ENCODE measurements at places on chromosomes 13 and 19.

DNA sequence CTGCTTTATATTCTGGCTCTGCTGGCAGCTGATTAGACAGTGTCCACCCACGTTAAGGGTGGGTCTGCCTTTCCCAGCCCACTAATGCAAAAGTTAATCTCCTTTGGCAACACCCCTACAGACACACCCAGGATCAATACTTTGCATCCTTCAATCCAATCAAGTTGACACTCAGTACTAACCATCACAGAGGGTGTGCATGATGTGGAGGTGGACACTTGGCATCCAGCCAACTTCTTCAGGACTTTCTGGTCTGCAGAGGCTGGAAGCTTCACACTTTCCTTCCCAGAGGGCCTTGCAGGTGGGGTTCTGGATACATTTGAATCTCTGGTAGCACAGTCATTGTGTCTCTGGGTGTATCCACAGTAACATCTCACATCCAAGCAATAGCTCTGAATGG, 18.9 kb upstream of the IGFL1 start:
- no peak for DNase-seq

DNA sequence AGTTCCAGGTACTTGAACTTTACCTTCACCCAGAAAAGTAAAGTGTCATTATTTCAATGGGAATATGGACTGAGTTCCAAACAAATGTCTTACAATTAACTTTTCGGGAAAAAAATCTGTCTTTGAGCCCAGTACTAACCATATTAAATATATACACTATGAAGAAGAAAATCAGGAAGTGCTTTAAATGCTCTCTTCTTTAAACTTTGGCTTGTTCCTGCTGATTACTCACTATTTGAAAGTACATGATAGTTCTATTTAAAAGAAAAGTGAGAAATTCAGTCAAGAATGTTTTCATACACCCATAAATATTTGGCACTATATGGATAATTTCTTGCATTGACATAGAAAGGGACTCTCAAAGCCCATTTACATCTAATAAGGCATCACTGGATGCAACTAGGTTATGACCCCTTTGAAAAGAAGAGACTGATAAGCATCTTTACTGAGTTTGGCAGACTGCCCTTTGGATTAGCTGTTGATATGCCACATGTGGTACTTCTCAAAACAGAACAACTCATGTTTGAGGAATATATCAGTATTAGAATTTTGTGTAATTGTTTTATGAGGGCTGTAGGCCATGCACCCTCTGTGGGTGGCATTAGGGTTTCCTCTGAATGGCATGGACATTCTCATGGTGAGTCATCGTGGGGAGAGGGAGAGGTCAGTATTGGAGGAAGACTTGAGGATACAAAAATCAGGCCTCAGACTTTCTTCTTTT, 25.0 kb upstream of the VWA8 start:
- no peak for DNase-seq

- DNase-seq, result no peak
Measured at GRCh38 chr19:10116866-10117616, 2.7 kb downstream of the EIF3G start.

- DNase-seq, result no peak
Measured at GRCh38 chr19:22620401-22620800, 13.7 kb upstream of the ZNF492 start.

DNA sequence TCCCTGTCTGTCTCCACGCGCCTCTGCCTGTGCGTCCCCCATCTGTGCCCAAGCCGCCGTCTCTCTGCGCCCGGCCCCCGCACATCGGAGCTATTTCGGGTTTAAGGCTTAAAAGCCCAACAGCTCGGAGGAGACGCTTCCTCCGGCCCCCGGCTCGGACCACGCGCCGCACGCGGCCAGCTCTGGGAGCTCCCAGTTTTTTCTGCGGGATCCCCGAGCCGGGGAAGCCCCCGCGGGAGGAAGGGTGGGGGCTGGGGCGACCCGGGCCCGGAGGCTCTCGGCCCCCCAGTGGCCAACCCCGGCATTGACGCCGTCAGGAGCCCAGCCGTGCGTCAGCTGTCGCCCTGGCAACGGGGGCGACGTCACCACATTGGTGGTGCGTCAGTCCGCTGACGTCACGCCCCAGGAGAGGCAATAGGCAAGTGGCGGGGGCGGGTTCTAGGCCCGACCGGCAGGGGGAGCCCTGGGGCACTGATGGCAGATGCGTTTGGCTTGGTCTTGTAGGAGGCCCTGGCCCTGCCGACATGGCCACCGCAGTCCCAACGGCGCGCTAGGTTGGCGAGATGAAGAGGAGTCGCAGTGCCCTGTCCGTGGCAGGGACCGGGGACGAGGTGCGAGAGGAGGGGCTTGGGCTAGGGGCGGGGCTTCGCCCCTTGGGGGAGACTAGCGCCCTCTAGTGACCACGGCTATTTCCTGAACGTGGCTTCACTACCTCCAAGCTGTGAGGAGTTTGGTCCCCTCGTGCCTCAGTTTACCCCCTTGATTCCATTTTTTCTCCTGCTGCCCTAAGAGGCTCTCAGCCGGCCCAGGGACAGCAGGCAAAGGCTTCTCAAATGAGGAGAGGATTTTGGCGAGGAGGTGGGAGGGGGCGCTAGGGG, 3.7 kb upstream of the PDE4A start:
- DNase-seq, result peak; percentile 95

DNA sequence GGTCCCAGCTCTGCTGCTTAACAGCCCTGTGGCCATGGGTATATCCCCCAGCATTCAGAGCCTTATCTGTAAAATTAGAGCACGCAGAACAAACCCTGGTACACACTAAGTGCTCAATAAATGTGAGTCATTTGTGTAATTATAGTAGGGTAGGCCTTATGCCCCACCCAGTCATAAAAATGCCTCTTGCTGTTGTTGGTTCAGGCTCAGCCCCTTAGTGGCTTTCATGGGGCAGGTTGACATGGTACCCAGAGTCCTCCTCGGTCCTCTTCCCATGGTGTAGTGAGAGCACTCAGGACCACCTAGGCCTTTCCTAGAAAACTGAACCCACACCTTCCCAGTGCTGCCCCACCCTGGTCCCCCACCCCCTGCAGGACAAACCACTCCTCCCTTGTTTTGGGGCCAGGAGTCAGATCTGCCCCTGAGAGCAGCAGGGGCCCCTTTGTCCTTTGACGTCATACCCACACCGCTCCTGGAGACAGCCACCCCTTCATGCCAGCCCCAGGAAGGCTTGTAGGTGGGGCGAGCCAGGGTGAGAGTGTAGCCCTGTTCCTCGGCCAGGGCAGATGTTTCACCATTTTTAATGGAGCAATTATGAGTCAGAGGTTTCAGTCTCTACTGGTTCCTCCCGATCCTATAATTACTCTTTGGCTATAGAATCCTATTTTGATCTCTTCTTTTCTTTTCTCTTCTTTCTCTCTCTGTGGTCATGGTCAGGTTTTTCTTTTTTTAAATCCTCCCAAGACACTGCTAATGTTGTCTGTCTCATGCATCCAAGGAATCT, 36.8 kb downstream of the ACTN4 start:
- DNase-seq, result no peak

DNA sequence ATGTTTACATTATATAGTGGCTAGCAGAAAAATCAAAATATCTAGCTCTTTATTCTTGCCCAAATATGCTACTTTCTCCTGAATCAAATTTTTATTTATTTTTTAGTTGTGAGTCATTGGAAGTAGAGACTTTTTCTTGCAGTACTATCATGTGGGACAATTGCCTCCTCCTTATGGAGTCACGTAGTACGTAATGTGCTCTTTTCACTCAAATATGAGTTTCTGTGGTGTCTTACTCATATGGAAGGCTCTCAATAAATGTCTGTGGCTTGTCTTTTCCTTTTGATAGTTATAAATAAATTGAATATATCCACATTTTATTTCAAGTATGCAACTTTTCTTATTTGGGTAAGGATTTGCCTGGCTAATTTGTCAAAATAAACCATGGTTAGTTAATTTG, 1411.0 kb upstream of the SLC10A2 start:
- no peak for DNase-seq

DNA sequence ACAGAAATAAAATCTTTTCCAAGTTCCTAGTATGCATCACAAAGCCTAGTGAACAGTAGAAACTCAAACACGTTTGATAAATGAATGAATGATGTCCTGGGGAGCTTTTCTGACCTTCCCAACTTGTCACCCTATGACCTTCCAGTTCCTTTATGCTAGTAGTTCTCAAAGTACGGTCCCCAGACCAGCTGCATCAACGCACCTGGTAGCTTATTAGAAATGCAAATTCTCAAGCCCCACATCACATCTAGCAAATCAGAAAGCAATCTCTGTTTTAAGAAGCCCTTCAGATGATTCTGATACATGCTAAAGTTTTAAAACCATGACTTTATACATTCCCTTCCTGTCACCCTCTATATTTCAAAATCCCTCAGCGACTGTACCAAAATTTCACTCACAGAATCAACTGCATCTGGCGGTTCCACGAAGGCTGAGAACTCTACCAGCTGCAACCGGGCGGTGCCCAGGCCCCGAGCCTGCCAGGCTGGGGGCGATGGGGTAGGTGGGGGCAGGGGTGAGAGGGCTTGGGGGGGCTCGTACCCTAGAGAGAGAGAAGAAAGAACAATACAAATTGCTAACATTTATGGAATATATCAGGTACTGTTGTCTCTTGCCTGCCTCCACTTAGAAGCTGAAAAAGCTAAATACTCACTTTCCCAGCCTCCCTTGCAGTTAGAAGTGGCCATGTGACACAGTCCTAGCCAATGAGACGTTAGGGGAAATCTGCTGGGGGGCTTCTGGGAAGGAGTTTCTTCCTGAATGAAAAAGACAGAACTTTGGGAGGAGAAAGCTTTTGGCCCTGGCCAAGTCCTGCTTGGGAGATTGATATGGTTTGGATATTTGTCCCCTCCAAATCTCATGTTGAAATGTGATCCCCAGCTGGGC, 13.3 kb downstream of the CD37 start:
- no peak for DNase-seq

- no peak for DNase-seq
Measured at GRCh38 chr19:33690378-33691029, 68.8 kb downstream of the CHST8 start.

GRCh38 chr19:5356918-5357317, 16.3 kb upstream of the PTPRS start:
- DNase-seq, result no peak

DNA sequence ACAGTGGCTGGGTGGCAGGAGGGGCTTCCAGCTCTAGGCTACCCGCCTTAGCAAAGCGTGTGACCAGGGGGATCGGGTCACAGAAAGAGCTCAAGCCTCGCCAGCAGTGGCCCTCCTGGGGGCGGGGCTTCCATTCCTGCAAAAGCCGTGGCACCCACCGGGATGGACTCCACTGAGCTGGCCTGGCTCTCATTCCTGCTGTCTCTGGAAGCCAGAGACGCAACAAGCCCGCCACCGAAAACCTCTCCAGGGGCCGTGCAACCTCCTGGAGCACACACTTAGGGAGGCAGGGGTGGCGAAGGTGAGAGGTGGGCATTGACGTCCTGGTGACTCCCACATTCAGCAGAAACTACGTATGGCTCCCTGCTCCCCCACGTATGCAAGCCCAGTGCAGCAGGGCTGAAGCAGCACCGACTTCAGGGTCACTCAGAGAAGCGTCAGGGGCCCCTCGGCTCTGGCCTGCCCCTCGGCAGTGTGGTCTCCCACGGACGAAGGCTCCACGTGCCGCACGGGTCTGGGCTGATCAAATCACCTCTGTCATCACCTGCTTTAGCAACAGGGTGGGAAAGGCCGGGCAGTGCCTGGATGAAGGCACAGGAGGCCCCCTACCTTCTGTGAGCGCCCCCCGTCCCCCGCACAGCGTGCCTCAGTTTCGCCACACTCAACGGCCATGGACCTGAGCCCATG, 3.1 kb downstream of the C19orf25 start:
- DNase-seq, result no peak

GRCh38 chr13:22726726-22727125, 454.1 kb upstream of the SGCG start:
- no peak for DNase-seq

DNA sequence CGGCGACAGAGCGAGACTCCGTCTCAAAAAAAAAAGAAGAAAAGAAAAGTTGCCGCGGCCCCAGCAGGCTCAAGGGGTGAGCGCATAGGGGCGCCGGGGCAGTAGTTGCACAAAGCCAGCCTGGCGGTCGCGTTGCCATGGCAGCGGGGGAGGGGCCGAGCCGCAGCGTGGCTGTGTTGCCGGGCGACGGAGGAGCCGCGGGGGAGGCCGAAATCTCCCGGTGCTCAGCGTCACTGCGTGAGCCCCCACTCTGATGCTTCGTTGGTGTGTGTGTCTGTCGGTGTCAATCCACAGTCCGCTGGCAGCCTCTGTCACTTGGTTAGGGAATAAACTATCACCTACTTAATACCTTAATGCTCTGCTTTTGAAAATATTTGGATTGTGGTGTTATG, 82.9 kb upstream of the C1QTNF9B start:
- peak; percentile 78 for DNase-seq

- no peak for DNase-seq
Measured at GRCh38 chr13:64723724-64724123, 2506.4 kb downstream of the PCDH9 start.

- DNase-seq, result no peak
Measured at GRCh38 chr13:60435762-60436374, 38.8 kb downstream of the TDRD3 start.

DNA sequence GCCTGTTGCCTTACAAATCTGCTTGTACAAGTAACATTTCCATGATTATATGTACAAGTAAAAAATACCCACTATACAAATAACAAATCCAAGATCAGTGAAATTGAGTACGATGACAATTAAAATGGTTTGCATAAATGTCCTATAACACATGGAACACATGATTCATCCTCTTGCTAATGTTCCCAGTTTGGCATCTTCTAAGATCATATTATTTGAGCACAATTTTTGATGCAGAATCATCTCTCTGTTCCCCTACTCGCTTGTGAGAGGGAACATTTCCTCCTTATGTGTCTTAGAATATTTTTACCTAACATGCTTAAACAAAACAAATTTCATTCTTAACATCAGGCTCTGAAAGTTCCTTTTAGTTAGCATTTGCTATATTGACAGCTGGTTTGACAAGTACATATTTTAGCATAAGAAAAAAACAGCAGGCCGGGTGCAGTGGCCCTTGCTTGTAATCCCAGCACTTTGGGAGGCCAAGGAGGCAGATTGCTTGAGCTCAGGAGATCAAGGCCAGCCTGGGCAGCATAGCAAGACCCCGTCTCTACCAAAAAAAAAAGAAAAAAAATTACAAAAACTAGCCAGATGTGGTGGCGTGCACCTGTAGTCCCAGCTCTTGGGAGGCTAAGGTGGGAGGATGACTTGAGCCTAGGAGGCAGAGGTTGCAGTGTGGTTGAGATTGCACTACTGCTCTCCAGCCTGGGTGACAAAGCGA, 14.2 kb downstream of the ZNF331 start:
- no peak for DNase-seq

GRCh38 chr13:59906413-59907049, 257.2 kb downstream of the DIAPH3 start:
- no peak for DNase-seq

- DNase-seq, result no peak
Measured at GRCh38 chr19:1489463-1490310, 463 bp downstream of the PCSK4 start.

GRCh38 chr13:27200413-27201070, 28.9 kb upstream of the USP12 start:
- DNase-seq, result no peak

- no peak for DNase-seq
Measured at GRCh38 chr13:50720861-50721671, 122.4 kb downstream of the DLEU7 start.

GRCh38 chr19:19285686-19286085, 12.6 kb upstream of the TM6SF2 start:
- no peak for DNase-seq
